Thyroid gland (tissue), 4 donors: ENCODE measurements at places on chromosomes 2 and 18. TPM values are rescaled to one million over a fixed set of nuclear protein-coding genes. Genes with fewer than 3 reads are reported as not detected.

DNA sequence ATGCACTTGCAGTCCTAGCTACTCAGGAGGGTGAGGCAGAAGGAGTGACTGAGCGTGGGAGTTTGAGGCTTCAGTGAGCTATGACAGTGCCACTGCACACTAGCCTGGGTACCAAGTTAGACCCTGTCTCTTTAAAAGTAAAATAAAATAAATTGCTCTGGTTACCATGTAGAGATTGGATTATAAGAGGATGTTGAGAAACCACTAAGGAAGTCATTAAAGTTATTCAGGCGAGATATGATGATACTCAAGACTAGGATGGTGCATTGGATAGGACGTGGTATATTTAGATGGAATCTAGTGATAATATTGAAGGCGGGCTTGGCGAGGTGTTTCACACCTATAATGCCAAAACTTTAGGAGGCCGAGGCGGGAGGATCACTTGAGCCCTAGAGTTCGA, 50.6 kb downstream of the BMPR2 start:
- no peak for DNase-seq

The FBXO15 gene
- total RNA-seq: 0.73 TPM

DNA sequence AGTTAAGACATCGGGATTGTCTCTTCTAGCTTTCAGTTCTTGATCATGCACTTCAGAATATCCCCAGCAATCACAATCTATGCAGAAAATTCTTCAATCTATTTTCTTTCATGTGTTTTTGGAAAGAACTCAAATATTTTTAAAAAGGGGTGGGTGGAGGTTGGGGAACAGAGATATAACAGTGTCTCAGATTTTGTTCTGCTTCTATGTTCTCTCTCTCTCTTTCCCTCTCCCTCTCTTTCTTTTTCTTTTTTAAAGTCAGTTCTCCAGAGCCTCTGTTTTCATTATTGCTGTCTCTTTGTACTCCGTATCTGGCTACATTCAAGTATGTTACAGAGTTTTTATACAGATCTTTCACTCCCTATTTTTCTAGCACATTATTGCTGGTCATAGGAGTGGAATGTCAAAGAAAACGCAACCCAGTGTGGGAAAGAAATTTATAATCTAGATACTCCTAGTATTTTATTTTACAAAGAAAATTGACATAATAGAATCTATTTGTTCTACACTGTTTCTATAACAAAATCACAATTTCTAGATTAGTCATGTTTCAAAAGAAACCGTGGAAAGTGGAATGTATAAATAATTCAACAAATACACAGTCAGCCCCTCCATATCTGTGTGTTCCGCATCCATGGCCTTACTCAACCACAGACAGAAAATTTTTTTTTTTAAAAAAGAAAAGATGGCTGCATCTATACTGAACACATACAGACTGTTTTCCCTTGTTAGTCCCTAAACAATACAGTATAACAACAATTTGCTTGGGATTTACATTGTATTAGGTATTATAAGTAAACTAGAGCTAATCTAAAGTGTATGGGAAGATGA, 11.2 kb upstream of the NEMP2 start:
- DNase-seq: no peak

GRCh38 chr2:30208453-30208852, 22.9 kb upstream of the LBH start:
- DNase-seq: peak; percentile 72

- no peak for DNase-seq
These were observed 9.6 kb downstream of the GDF7 start for GRCh38 chr2:20676353-20677215.

The GALNT14 gene
- total RNA-seq: 0.54 TPM

The TMEM163 gene
- 4.7 TPM for total RNA-seq

DNA sequence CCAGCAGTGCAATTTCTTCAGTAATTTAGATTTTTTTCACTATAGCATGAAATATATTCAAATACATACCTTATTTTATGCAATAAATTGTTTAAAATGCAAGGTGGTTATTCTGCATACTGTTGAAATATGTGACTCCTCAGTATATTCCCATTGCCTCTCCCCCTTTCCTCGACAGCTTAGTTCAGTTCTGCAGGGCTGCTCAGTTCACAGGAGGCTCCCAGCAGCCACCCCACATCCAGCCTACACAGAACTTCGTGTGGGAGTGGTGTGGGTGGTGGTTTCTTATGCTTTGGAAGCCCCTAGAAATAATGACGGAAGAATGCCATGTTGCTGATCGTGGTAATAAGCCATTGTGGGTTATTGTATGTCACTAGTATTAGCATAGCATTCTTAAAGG, 79.7 kb downstream of the FAM210A start:
- no peak for DNase-seq

The SPTBN1 gene
- 513 TPM for total RNA-seq

- DNase-seq: no peak
These were observed 286.2 kb upstream of the EPAS1 start for GRCh38 chr2:46010925-46011490.

- DNase-seq: no peak
These were observed 92.4 kb downstream of the NCK2 start for GRCh38 chr2:105836840-105837692.

- DNase-seq: no peak
These were observed 74.1 kb downstream of the OSBPL6 start for GRCh38 chr2:178268435-178268834.

GRCh38 chr2:158049129-158049855, 52.4 kb upstream of the UPP2 start:
- DNase-seq: no peak
